Heart left ventricle (tissue), 16 donors: ENCODE measurements at places on chromosomes 3 and 15. TPM values are rescaled to one million over a fixed set of nuclear protein-coding genes. Genes with fewer than 3 reads are reported as not detected.

Gene TMED3
- 28.0 TPM for total RNA-seq

- H3K4me3 ChIP-seq, result no peak overlapping the region
- no peak overlapping the region for H3K27ac ChIP-seq
- DNase-seq, result no peak
- H3K4me1 ChIP-seq, result no peaks in the 10 kb centered on the region
These were observed 640.4 kb upstream of the CADM2 start for GRCh38 chr3:84318273-84318809.

GRCh38 chr3:50610181-50610971 is 1.2 kb downstream of the CISH start:
- peak; percentile 36 for DNase-seq
- peak overlapping the region; percentile 82 for H3K4me3 ChIP-seq
- H3K27me3 ChIP-seq, result no peaks in the 10 kb centered on the region
- peaks cover 29% of the 10 kb centered on the region for H3K36me3 ChIP-seq

Gene PLA2G4E
- 0.05 TPM for total RNA-seq

Gene TGM5
- total RNA-seq, result 1.2 TPM

Gene APEH
- 107 TPM for total RNA-seq

DNA sequence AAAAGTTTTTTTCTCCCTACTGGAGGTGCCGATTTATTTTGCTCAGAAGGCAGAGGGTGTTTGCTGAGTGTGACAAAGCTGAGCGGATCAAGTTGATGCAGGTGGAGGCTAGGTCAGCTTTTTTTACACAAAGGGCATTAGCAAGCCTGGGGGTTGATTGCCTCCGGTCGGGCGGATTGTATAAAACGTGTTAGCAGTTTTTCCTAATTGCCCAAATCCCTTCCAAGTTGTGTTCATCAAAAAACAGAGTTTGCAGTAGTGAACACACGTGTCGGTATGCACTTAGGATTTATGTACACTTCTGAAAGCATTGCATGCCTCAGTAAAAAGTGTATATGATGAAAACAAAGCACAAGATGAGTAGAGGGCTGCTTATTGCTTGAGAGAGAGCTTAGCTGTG is 2.6 kb downstream of the GPR160 start:
- peaks cover 23% of the 10 kb centered on the region for H3K4me1 ChIP-seq
- H3K36me3 ChIP-seq, result no peaks in the 10 kb centered on the region
- no peak overlapping the region for H3K27ac ChIP-seq

DNA sequence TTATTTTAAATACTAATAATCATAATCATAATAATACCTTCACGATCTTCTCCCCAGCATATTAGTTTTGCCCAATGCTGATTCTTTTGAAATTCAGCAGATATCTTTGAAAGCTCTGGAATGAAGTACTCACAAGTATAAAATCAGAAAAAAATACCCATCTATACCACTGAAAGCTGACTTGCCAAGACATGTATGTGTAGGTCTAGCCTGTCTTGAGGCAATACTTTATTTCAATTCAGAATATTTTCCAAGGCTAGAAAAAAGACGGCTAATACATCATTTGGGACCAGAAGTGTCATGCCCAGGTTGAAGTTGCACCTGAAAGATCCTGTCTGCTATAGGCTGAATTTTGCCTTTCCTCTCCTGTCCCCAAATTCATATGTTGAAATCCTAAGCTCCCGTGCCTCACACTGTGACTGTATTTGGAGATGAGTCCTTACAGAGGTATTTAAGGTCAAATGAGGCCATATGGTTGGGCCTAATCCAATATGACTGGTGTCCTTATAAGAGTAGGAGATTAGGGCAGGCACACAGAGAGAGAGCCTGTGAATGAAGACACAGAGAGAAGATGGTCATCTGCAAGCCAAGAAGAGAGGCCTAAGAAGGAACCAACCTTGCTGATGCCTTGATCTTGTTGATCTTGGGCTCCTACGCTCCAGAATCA is 255.9 kb upstream of the CMC1 start:
- no peaks in the 10 kb centered on the region for H3K27me3 ChIP-seq
- no peak overlapping the region for H3K27ac ChIP-seq
- no peak overlapping the region for H3K4me3 ChIP-seq

DNA sequence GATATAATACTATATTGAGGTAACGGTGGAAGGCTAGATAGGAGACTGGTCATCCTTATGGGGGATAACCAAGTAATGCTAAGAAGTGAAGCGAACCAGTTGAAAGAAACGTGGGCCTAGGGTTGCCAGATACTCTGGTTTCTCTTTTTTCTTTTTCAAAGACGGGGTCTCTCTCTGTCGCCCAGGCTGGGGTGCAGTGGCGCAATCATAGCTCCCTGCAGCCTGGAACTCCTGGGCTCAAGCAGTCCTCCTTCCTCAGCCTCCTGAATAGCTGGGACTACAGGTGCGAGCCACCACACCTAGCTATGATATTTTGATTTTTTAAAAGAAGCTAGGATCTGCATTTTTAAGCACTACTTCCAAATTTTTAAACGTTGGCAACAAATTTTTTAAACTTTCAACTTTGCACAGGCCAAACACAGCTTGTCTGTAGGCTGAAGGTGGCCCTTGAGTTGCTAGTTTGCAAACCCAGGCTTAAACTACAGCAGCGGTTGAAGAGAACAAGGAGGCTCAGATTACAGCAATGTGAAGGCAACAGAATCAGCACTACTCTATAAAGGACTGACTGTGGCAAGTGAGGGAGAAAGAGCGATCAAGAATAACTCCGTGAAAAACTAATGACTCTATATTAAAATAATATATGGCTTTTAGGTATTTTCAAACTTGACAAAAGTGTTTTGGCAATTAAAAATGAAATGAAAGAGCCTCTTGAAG is 1.2 kb upstream of the RUBCN start:
- peaks cover 8% of the 10 kb centered on the region for H3K4me1 ChIP-seq
- H3K27ac ChIP-seq, result no peak overlapping the region
- no peaks in the 10 kb centered on the region for H3K27me3 ChIP-seq
- H3K36me3 ChIP-seq, result peaks cover 4% of the 10 kb centered on the region
- no peak for DNase-seq
- H3K4me3 ChIP-seq, result no peak overlapping the region

DNA sequence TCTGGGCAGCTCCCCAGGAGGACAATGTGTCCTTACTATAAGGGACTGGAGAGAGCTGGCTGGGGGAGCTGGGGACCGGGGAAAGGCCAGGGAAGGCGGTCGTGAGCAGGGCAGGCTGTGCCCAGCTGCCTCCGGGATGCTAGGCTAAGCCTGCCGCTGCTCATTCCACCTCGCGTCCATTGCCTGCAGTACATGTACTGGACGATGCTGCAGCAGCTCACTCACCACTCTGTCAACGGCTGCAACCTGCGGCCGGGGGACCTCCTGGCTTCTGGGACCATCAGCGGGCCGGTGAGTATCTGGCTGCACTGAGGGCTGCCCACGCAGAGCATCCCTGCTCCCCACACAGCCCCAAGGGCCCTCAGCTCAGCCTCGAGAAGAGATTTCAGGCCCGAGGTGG is 27.1 kb downstream of the FAH start:
- no peak overlapping the region for H3K27ac ChIP-seq
- H3K36me3 ChIP-seq, result peaks cover 3% of the 10 kb centered on the region
- DNase-seq, result no peak
- H3K4me3 ChIP-seq, result no peak overlapping the region
- peaks cover 8% of the 10 kb centered on the region for H3K4me1 ChIP-seq
- no peaks in the 10 kb centered on the region for H3K27me3 ChIP-seq

Gene HCLS1
- 10.0 TPM for total RNA-seq

DNA sequence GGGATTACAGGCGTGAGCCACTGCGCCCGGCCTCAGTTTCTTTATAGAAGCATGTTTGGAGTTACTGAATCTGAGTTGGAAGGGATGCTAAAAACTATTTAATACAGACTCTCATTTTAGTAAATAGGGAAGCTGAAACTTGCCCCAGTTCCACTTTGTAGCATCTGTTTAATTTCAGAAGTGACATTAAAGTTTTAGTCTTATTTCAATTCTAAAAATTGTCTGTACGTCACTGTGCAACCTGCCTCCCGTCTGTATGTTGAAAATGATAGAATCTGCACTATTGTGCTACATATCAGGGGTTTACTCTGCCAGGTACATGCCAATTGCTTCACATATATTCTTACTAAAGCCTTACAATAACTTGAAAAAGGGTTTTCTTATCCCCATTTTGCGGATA is 15.3 kb downstream of the CNOT10 start:
- H3K4me1 ChIP-seq, result no peaks in the 10 kb centered on the region
- no peak for DNase-seq
- H3K27me3 ChIP-seq, result no peaks in the 10 kb centered on the region
- H3K27ac ChIP-seq, result no peak overlapping the region

GRCh38 chr3:139675327-139675726 is 2.4 kb downstream of the NMNAT3 start:
- DNase-seq, result no peak
- H3K36me3 ChIP-seq, result no peaks in the 10 kb centered on the region
- no peak overlapping the region for H3K4me3 ChIP-seq
- peaks cover 10% of the 10 kb centered on the region for H3K4me1 ChIP-seq

DNA sequence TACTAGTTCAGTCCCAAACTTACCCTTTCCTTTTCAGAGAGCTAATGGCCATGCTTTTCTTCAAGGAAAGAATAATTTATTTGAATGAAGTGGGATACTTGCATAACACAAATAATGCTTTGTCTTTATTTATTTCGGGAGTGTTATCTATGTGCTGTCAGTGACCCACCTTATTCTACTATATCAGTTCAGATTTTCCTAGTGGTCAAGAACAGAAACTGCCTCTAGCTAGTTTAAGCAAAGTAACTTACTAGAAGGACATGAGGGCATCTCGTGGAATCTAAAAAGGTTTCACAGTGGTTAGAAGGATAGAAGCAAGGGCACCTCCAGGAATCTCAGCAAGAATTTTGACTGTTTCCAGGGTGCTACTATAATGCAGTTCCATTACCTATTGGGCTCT is 3.8 kb upstream of the TIMMDC1 start:
- H3K4me1 ChIP-seq, result peaks cover 13% of the 10 kb centered on the region
- H3K27ac ChIP-seq, result no peak overlapping the region
- H3K4me3 ChIP-seq, result no peak overlapping the region
- DNase-seq, result no peak
- H3K27me3 ChIP-seq, result no peaks in the 10 kb centered on the region
- H3K36me3 ChIP-seq, result peaks cover 12% of the 10 kb centered on the region

DNA sequence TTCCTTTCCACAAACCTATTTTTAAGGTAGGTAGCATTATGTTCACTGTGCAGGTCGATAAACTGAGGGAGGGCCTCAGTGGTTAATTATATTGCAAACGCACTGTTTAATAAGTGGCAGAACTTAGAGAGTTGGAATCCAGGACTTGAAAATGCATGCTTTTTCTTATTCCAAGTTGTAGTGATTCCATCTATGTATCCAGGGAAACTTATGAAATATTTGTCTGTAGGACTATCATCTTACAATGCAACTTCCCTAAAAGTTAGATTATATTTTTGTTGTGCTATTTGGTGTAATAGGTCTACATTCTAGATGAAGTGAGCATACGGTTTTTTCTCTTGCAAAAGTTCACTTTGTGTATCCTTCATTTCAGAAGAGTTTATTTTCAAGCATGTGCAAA is 419.5 kb downstream of the NAALADL2 start:
- H3K27ac ChIP-seq, result no peak overlapping the region
- H3K4me3 ChIP-seq, result no peak overlapping the region
- H3K36me3 ChIP-seq, result no peaks in the 10 kb centered on the region
- H3K27me3 ChIP-seq, result no peaks in the 10 kb centered on the region
- no peaks in the 10 kb centered on the region for H3K4me1 ChIP-seq

GRCh38 chr15:58734859-58735258 is 14.6 kb downstream of the ADAM10 start:
- H3K27me3 ChIP-seq, result no peaks in the 10 kb centered on the region
- DNase-seq, result no peak
- H3K4me1 ChIP-seq, result peaks cover 23% of the 10 kb centered on the region
- H3K36me3 ChIP-seq, result no peaks in the 10 kb centered on the region
- no peak overlapping the region for H3K27ac ChIP-seq
- H3K4me3 ChIP-seq, result no peak overlapping the region

Gene SIDT1
- 0.32 TPM for total RNA-seq

GRCh38 chr15:99307735-99308134 is 56.5 kb downstream of the LRRC28 start:
- no peak for DNase-seq
- H3K4me3 ChIP-seq, result no peak overlapping the region
- H3K4me1 ChIP-seq, result peaks cover 5% of the 10 kb centered on the region
- H3K36me3 ChIP-seq, result no peaks in the 10 kb centered on the region
- no peaks in the 10 kb centered on the region for H3K27me3 ChIP-seq
- H3K27ac ChIP-seq, result peak overlapping the region; percentile 80

Gene PLA2G4F
- total RNA-seq, result 0.54 TPM

Gene SECISBP2L
- total RNA-seq, result 52.4 TPM

GRCh38 chr15:51355096-51355495 is 13.6 kb downstream of the GLDN start:
- no peak overlapping the region for H3K27ac ChIP-seq
- H3K36me3 ChIP-seq, result no peaks in the 10 kb centered on the region
- no peaks in the 10 kb centered on the region for H3K4me1 ChIP-seq

DNA sequence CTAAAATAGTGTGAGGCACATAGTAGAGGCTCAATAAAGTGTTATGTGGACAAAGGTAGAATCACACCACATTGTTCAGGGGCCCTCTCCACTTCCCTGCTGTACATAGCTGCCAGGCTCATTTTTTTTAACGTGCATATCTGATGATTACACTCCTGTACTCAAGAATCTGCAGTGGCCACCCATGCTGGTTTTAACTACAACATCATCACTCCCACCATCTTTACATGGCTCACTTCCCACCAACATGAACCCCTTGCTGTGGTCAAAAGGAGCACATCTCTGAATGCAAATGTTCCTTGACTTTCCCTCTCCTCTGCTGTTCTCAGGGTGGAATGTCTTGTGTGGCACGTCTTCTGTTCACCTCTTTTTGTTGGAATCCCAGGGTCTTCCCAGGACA is 76.7 kb downstream of the FEM1B start:
- no peak for DNase-seq
- no peak overlapping the region for H3K27ac ChIP-seq
- H3K27me3 ChIP-seq, result no peaks in the 10 kb centered on the region
- H3K4me1 ChIP-seq, result peaks cover 10% of the 10 kb centered on the region
- H3K4me3 ChIP-seq, result no peak overlapping the region

Gene PLXNA1
- total RNA-seq, result 20.8 TPM

Gene PCSK6
- total RNA-seq, result 20.8 TPM

GRCh38 chr3:66196633-66197032 is 24.2 kb upstream of the SLC25A26 start:
- no peak overlapping the region for H3K27ac ChIP-seq
- H3K27me3 ChIP-seq, result peaks cover 10% of the 10 kb centered on the region
- H3K4me3 ChIP-seq, result no peak overlapping the region
- no peak for DNase-seq
- H3K4me1 ChIP-seq, result no peaks in the 10 kb centered on the region

- no peak overlapping the region for H3K27ac ChIP-seq
- no peaks in the 10 kb centered on the region for H3K4me1 ChIP-seq
- no peaks in the 10 kb centered on the region for H3K36me3 ChIP-seq
These were observed 83.5 kb upstream of the CFAP20DC start for GRCh38 chr3:59133311-59133710.

Gene CHAC1
- total RNA-seq, result 0.72 TPM

GRCh38 chr15:61057376-61057775 is 171.7 kb downstream of the RORA start:
- H3K4me1 ChIP-seq, result no peaks in the 10 kb centered on the region
- H3K27ac ChIP-seq, result no peak overlapping the region
- no peak for DNase-seq
- no peaks in the 10 kb centered on the region for H3K36me3 ChIP-seq
- H3K27me3 ChIP-seq, result no peaks in the 10 kb centered on the region
